Fibroblast of skin of scalp (primary cell): ENCODE measurements at places on chromosomes 12 and 14.

GRCh38 chr12:106144847-106145246 lies 6.1 kb upstream of the NUAK1 start:
- DNase-seq, result peak; percentile 55

DNA sequence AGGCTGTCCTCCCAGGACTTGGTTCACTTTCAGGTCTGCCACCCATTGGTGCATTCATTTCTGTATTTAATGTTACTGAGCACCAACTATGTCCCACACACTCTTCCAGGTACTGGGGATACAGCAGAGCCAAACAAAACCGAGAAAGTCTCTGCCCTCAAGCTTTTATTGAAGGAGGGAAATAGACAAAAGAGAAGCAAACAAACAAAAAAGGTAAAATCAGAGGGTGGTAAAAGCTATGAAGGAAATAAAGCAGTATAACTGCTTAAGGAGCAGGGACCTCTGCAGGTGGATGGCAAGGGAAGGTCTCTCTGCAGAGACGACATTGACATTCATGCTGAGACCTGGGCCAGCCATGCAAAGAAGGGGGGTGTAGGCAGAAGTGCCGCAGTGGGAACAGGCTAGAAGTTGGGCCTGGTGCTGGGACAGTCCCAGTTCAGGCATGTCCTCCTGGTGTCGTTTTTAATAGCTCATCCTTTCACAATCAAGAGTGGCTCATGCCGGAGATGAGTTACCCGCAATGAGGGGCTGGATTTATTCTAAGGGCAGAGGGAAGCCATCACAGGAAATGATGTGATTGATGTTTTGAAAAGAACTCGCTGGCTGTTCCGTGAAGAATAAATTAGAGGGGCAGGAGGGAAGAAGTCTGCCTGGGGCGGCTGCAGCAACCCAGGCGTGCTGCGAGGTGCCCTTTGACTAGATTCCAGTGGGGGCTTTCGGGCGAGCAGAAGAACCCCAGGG lies 72.8 kb downstream of the IRF2BPL start:
- peak; percentile 72 for DNase-seq

DNA sequence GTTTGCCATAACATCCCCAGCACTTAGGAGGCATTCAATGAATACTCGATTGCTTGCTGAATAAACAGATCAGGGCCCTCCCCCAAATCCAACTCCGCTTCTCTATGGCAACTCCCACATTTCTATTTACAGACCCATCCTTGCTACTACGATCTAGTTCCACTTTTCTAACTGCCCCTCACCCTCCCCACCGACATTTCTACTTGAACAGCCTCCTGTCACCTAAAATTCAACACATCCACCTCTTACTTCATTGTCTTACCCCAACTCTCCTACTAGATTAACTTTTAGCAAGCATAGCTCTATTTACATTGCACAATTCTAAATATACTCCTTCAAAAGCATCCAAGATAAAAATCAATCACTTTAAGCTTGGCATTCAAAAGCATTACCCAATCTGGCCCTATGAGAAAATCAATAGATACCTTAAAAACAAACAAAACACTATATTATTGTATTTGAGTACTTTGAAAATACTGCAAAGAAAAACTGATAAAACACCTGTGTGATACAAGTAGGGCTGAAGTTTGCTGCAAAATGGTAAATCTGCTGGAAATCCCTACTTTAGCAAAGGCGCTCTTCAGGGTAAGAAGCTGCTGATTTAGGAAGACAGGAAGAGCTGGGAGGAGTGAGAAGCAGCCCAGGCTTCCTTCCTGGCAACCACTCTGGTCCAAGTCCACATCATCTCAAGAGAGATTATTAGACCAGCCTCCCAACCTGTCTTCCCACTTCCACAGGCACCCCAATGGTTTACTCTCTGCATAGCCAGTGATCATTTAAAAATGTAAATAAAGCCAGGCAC lies 96.4 kb downstream of the HECTD4 start:
- DNase-seq, result no peak

GRCh38 chr12:14696265-14696741 lies at the start of gene GUCY2C:
TSS of gene GUCY2C (minus strand) at chr12:14696599. CDS start at chr12:14696448, 151 bp downstream.
- no peak for DNase-seq

DNA sequence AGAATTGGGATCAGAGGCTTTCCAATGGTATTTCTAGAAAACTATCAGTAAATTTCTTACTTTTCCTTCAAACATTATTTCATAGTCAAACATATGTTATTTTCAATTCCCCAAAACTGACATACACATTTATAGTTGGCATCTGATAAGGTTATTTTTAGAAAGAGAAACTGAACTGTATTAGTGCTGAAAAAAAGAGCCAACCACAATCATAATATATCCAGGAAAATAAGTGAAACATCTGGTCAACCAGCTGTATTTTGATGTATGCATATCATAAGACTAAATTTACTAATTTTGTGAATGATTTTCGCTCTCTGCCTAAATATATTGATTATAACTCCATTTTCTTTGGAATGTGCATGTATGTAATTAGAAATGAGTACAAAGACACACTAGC lies 554.2 kb downstream of the FLRT2 start:
- no peak for DNase-seq

- DNase-seq, result no peak
Observed at GRCh38 chr12:119783787-119784186, 93.3 kb downstream of the CIT start.

- peak; percentile 37 for DNase-seq
Observed at GRCh38 chr14:38469156-38469555, 213.3 kb upstream of the CLEC14A start.

DNA sequence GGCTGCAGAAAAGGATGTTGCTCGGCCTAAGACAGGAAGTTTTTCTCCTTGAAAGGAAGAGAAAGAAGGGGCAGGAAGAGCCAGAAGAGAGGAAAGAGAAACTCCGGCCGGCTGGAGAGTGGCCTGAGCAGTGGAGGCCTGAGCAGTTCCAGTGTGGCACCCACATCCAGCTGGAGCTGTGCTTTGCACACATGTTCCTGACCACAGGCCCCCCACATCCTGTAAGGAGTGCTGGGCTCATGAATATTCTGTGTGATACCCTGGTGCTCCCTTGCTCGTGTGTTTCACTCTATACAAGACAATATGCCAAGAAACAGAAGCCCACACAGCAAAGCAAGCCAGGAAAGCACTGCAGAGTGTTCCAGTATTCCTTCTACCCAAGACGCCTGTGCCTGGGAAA lies 27.1 kb downstream of the POLE start:
- no peak for DNase-seq

- DNase-seq, result peak; percentile 76
Observed at GRCh38 chr12:65891219-65891618, 66.9 kb downstream of the HMGA2 start.

DNA sequence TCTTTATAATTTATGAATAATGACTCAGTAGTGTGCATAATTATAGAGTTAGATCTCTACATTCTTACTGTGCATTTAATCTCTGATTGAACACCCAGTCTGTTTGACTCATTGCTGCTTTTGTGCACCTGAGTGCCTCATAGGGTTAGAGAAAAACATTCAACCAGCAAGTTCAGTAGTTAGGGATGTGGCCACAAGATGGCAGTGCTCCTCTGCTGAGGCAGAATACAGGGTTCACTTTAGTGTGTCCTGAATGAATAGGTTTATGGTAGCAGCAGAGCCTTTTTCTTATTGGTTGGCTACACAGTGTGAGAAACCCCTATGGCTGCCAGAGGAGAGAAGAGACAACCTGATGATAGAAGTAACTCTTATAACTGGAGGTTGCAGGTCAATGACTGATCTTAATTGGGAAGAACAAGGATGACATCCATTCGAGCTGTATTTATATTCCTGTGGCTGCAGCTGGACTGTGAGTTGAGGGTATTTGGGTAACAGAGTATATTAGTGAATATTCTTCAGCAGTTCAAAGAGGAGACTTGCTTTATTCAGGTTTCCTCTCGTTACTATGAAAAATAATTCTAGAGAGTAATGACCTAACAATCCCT lies 194.9 kb upstream of the OR4E1 start:
- DNase-seq, result peak; percentile 4

GRCh38 chr12:111022386-111022785 lies 102.0 kb upstream of the MYL2 start:
- DNase-seq, result no peak
